ENCODE measurements at places on chromosomes 4 and X.
A peak's percentile ranks its signal among the peaks of the same experiment; 100 is the strongest.

DNA sequence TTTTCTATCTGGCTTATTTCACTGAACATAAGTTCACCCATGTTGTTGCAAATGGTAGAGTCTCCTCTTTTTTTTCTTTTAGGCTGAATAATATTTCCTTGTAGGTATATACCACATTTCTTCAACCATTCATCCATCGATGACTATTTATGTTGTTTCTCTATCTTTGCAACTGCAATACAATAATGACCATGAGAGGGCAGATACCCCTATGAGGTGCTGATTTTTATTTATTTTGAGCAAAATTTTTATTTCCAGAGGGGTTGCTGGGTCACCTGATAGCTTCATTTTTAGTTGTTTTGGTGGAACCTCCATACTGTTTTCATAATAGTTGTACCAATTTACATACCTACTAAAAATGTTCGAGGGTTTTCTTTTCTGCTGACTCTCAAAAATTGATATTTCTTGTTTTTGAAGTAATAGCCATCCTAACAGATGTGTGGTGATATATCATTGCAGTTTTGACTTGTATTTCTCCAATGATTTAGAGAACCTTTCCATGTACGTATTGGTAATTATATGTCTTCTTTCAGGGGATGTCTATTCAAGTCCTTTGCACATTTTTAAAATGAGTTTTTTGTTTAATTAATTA, 1697.0 kb downstream of the PCDH7 start:
- DNase-seq: no peak

DNA sequence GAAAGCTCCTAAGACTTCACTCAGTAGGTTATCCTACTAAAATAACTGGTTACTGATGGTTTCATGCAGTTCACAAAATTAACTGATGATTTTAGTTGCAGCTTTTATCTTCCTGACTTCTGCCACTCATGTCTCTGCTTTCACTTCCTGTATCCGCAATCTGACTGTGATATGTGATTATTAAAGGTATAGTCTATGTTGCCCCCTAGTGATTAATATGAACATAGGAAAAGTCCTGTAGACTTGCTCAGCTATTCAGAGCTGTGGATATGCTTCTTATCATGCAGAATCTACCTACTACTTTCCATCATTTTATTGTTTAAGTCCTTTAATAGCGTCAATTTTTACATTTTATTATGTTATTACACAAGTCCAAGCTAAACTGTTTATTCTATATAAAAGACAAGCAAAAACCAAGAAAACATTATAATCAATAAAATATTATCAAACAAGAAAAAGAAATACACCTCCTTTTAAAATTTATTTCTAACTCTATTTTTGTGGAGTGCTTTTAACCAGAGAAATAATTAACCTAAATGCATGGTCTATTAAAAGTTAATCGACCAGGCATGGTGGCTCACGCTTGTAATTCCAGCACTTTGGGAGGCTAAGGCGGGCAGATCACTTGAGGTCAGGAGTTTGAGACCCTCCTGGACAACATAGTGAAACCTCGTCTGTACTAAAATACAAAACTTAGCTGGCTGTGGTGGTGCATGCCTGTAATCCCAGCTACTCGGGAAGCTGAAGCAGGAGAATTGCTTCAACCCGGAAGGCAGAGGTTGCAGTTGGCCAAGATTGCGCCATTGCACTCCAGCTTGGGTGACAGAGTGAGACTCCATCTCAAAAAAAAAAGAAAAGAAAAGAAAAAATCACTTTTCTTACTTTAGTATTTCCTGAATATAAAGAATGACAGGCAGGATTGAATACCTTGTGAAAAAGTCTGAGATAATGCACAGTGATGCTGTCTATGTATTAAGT, 40.4 kb upstream of the TLR2 start:
- no peak for DNase-seq

DNA sequence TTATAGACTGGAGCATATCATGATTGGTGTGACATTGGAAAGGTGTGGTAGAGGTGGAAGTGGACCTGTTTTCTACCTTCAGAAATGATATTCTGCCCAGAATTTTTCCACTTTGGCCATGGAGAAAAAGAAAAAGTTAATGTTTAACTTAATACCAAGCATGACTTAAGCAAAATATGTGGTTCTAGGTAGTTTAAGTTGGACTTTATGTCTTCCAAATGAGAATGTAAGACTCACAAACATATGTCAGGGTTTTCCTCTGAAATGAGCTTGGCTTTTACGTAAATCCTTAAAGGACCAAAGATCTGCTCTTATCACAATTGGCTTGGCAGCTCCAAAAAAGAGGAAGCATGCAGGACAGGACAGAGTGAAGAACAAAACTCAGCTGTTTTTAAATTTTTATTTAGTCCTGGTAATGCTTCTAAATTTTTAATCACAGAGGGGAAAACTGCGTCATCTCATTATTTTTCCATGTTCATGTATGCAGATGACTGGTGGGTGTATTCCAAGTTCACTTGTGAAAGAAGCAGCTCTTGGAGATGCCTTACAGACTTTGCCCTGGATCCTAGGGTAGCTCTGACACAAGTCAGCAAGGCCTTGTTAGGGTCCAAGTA, 98.2 kb downstream of the ANK2 start:
- DNase-seq: no peak

GRCh38 chr4:157271166-157271869, 50.8 kb downstream of the GRIA2 start:
- no peak for DNase-seq

GRCh38 chrX:129791961-129792570, 12.3 kb downstream of the SASH3 start:
- no peak for DNase-seq

- DNase-seq: no peak
Observed at GRCh38 chr4:124015766-124016165, 619.2 kb downstream of the SPRY1 start.

DNA sequence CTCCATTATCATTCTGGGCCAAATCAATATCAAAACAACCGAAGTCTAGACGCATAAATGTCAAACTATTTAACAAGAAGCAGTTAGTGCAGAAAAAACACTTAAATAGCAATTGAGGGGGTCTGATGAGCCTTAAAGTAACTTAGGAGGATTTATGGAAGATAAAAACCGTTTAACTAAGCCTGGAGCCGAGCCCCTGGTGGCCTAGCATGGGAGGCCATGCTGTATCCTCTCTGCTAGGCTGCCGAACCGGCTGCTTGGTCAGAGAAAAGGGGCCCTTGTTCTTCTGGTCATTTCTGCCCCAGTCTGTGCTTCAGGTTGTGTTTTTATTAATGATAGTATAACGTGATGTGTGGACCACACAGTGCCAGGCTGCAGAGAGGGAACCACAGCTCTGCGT, 72.4 kb downstream of the CPZ start:
- no peak for DNase-seq

DNA sequence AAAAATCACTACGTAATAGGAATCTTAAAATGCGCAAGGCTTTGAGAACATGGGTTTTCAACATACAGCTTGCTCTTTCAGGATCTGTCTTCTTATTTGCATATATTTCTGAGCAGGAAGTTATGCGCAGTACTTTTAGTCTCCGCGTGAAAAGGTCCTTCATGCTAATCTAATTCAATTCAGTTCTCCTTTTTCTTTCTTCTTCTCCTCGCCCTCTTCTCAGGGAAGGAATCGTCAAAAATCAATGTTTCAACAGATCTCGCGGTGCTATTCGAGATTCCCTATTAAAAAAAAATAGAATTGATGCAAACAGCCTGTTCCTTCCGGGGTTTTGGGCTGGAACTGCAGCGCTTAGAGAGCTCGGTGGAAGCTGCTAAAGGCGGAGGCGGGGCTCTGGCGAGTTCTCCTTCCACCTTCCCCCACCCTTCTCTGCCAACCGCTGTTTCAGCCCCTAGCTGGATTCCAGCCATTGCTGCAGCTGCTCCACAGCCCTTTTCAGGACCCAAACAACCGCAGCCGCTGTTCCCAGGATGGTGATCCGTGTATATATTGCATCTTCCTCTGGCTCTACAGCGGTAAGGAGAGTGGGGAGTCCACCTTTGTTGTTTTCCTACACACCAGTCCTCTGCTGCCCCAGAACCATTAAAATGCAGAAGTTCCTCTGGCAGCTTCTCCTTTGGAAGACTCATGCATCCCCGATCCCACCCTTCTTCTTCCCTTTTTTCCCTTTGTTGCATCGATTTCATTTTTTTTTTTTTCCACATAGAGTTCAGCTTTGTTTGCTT, at the start of the genes HMGN5 and SH3BGRL:
TSS of gene HMGN5 (minus strand) at position 243 of the 785 bp plus-strand sequence. CDS start 80,364 bp downstream, outside the sequence.
TSS of gene SH3BGRL (plus strand) at position 432 of the 785 bp plus-strand sequence. CDS start at position 531, 99 bp downstream.
- peak; percentile 29 for DNase-seq

DNA sequence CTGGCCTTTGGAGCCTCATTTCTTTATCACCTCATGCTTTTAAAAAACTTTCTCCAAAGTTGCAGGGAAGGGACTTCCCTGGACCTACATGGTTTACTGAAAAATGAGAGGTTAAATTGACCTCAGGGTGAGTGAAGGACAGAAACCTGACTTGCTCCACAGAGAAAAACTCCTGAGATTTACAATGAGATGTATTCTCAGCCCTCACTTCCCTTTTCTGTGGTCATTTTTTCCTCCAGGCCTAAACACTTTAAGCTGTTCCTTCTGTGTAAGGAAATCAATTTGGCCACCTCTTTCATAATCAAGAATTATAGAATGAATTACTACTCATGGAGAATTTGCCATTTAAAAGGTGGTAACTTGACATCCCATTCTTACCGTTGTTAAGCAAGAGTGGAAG, 77.9 kb downstream of the HPGD start:
- DNase-seq: no peak

DNA sequence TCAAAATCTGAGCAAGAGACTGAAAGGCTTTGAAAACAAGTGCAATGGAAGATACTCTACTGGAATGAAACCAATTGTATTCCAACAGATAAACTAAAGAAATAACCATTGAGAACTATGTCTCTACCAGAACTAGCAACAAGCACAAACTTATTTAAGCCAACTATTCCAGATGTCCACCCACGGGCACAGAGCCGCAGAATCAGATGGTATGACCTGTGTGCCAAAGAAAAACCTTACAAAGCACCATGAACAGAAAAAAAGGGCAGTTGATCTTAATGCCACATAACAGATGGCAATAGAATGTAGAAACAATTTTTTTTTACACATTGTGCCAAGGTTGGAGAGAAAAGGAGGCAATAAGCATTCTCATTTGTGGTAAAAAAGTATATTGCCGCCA, 269.3 kb upstream of the ADGRL3 start:
- DNase-seq: no peak

GRCh38 chr4:55183926-55184599, 58.7 kb upstream of the KDR start:
- DNase-seq: no peak

GRCh38 chr4:164116286-164116685, 621.8 kb downstream of the TMA16 start:
- DNase-seq: no peak

- no peak for DNase-seq
Observed at GRCh38 chrX:10198254-10198653, 41.5 kb downstream of the CLCN4 start.

DNA sequence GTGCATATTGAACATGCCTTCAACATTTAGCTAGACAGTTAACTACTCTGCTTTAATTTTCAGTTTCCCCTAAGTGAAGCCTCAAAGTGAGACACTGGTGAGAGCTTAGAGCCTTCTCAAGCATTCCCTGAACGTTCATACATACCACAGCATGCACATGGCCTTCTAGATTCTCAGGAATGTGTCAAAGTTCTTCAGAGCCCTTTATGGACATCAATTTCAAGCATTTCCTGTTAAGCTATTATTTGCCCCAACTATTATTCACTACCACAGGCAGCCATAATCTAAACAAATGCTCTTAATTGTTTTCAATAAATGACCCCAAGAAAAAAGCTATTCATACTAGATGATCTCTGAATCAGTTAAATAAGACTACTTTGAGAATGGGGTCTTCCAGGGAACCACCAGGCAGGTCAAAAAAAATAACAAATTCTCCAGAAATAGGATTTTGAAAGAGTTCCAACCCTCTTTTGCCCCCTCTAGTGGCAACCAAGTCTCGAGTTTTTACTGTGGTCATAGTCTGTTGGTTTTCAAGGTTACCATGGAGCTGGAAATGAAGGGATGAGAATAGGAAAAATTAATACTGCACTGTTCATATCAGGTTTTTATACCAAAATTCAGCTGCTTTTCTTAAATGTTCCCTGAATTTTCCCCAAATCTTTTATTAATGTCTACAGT, 235.4 kb downstream of the RAB28 start:
- no peak for DNase-seq

DNA sequence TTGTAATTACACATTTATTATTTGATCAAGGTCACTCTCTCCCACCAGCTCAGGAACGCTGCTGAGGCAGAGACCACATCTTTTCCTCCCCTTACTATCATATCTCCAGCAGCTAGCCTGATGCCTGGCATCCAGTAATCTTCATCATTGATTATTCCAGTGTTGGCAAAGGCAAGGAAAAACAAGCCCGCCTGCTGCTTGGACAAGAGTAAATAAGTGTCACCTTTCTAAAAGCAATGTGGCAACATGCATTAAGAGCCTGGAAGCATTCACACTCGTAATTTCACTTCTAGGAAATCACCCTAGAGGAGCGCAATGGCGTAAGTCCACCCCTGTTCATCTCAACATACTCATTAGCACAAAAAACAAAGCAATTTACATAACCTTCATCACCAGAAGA, 54.8 kb downstream of the APLN start:
- no peak for DNase-seq

DNA sequence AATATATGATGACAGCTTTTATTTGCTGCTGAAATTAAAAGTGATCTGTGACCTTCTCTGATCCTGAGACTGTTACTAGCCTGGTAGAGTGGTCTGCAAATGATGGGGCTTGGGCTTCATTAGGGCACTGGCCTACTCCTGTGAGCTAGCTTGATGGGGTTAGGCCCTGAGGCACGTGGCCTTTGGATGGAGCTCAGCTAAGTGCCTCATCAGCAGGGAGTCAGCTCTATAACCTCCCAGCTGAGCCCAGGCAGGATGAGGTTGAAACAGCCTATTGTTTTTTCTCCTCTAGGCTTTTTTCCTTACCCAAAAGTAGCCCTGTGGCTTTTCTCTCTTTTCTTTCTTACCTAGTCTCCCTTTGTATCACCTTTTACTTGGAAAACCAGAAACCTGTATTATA, 92.2 kb downstream of the AFF2 start:
- no peak for DNase-seq

DNA sequence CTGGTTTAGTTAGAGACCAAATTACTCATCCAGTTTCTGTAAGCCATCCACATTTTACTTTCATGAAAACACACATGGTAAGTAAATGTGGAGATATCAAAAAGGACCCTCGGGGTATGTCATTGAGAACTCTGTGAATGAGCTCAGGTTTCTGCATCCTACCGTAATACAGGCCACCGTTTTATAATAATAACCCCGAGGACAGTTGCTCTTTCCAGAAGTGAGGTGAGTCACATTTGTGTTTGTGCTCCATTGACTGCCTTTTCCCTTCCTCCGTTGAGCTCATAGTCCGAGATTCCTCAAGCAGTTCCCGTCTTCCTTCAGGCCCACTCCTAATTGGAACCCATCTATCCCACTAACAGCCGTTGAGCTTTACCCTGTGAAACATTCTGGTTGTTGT, 95.3 kb downstream of the GRID2 start:
- no peak for DNase-seq

Data from stimulated activated CD4-positive, alpha-beta T cell treated with anti-CD3 and anti-CD28 coated beads, Interleukin-4, amount 100 ng/mL, for 48 hours (primary cell).